ENCODE measurements at places on chromosomes 7 and 10. TPM values are rescaled to one million over a fixed set of nuclear protein-coding genes. Genes with fewer than 3 reads are reported as not detected.
A peak's percentile ranks its signal among the peaks of the same experiment; 100 is the strongest.

DNA sequence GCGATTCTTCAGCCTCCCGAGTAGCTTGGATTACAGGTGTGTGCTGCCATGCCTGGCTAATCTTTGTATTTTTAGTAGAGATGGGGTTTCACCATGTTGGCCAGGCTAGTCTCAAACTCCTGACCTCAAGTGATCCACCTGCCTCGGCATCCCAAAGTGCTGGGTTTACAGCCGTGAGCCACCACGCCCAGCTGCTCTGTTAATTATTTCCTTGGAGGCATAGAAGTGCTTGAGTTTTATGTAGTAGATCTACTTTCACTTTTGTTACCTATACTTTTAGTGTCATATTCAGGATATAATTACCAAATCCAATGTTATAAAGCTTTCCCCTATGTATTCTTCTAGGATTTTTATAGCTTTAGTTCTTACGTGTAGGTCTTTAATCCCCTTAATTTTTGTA, 1093.0 kb downstream of the GATA3 start:
- no peak for DNase-seq

DNA sequence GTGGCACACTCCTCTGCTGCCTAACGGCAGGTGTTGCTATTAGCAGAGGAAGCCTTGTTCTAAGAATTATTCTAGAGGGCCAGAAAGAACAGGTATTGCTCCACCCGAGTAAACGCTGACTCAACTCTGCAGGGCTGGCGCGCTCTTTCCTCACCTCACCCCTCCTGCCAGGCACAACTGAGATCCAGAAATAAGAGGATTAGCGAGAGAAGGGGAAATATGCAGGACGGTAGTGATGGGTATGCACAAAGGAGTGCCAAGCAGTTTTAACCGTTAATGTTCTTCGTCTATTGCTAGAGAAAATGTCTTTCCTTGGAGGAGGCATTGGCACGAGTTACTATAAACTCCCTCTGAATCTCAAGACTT, 369 bp upstream of the SCIN start:
- peak; percentile 72 for DNase-seq

GRCh38 chr10:46198516-46198915, 88.3 kb upstream of the ANTXRL start:
- DNase-seq, result no peak

DNA sequence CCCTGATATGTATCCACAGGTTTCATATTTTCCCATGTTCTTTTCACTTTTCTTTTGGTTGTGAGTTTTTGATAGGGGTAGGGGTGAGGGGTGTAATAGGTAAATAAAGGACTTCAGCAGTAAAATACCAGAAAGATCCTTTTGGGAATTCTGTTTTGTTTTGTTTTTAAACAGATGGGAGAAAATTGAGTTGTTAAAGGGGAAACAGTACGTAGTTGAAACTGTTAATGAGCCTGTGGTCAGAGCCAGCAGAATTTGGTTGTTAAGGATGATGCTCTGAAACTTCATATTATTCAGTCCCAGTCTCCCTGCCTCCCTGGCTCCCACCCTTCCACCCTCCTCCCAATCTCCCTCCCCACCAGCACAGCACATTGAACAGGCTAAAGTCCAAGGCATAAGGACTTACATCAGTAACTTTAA, 195.9 kb downstream of the CREB5 start:
- DNase-seq, result no peak

- DNase-seq, result no peak
These were observed 4.5 kb upstream of the NODAL start for GRCh38 chr10:70445718-70446657.

DNA sequence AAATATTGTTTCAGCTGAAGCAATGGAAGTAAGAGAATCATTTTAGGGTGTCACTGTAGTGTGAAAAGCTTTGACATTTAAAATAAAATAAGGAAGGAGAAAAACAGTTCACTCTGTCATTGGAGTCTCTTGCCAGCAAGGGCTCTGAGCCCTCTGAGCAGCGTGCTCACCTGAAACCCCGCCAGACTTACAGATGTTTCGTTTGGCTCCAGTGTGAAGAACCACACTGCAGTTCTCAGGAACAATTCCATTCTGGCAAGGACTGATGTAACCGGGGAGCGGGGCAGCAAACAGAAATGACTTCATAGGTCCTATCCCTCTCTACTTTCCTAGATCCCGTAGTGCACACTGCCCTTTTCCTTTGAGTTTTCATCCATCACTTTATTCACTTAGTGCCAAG, 164.3 kb downstream of the CELF2 start:
- DNase-seq, result no peak

DNA sequence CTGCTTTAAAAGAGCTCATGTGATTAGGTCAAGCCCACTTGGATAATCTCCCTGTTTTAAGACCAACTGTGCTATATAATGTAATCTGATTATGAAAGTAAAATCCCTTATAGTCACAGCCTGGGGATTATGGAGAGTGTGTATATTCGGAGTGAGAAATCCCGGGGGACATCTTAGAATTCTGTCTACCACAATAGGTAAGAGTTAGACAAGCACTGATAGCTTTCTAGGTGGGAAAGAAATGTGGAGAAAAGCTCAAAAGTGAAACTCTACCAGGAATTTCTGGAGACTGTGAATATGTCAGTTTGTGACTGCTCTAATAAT, 2.9 kb upstream of the VCL start:
- no peak for DNase-seq

DNA sequence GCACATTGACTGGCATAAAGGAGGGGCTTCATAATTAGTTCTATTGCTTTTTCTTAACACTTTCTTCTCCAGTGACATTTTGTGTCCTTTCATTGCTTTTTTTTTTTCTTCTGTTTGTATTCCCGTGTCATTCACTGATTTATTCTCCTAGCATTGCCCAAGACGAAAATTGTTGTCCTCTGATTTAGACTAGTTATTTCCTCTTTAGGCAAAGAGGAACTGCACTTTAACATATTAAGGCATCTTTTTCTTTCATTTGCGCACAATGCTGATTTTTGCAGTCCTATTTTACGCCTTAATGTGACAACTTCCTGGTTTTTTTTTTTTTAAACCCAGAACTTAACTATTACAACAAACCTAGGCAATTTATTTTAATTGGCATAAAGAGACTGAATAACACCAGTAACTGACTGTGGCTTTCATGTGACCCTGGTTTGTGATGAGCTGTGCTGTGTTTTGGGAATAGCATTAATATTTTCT, 39.7 kb downstream of the ARID5B start:
- no peak for DNase-seq

DNA sequence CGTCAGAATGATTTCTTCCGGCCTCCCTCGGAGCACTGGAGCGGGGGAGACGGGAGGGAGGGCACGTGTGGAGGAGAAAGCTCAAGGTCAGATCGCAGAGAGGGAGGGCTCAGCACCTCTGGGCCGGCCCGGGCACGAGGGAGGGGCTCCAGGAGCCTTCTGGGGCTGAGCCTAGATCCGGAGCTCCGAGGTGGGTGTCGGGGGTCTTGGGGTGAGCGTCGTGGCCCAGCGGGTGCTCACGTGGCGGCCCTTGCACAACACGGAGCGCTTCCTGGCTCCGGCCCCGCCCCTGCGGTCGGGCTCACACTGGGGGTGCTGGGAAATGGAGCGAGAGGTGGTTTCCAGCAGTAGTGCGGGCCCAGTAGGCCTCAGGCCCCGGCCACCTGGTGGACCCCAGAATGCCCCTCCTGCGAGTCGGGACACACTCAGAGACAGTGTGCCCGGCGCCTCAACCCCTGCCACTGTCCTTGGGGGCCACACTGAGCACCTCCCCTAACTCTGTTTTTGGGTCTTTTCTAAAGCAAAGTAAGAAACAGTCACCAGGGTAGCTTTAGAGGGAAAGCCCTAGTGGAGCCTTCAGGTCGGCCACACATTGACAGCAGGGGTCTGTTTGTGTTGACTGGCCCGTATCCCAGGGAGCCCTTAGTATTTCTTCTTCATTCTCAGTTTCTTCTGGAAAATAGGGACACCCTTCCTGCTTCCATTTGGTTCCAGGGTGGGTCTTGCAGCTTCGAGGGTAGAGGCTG, 798 bp downstream of the PPIF start:
- DNase-seq, result peak; percentile 89

- DNase-seq, result no peak
These were observed 66.5 kb upstream of the PRKG1 start for GRCh38 chr10:51007781-51008180.

DNA sequence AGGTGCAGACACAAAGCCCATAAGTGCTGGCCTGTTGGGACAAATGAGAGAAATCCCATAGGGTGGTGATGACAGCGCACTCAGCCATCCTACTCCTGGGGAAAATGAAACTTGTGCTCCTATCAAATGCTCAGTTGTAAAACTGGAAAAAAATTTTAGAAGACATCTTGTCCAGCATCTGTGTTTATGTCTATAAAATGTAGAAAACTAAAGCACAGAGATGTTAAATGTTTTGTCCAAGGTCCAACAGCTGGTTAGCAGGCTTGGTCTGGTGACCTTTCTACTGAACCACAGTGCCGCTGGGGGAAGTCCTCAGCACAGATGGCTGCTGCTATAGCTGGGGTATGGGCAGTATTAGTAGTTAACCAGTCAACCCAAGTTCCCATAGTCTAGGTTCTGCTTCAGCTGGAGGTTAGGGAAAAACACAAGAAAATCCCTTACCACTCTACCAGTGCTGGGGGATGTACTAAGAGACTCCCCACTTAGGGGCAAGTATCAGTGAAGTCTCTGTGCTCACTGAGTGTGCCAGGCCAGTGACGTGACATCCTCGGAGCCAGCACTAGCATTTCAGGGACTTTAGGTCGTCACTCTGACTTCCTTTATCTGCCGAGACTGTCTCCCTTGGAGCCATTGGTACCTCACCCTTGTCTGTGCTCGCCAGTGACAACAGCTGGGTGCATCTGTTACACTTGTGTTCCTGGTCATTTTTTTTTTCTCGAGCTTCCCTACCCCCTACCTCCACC, 1.9 kb downstream of the TSPAN33 start:
- DNase-seq, result no peak

- no peak for DNase-seq
These were observed 159.7 kb downstream of the RNF216 start for GRCh38 chr7:5621776-5622175.

GRCh38 chr7:135121868-135122267, 26.0 kb upstream of the TMEM140 start:
- DNase-seq, result no peak

- no peak for DNase-seq
These were observed 6.7 kb upstream of the POLR1F start for GRCh38 chr7:19715499-19715898.

GRCh38 chr7:114936471-114936870, 14.6 kb downstream of the MDFIC start:
- DNase-seq, result no peak

DNA sequence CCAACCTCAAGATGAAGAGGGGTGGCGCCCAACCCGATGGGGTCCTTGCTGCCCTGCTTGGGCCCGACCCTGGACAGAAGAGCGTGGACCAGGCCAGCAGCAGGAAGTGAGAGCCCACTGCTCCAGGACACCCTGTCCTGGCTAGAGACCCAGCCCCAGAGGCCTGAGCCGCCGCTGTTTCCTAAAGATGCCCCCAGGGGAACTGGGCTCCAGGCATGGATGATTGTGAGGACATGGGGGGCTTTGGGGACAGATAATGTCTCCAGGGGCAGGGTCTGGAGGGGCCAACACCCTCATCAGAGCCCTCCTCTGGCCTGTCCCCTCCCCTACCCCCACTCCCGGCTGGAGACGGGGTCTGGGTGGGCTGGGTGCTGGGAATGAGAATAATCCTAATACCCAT, 71.7 kb downstream of the MYL10 start:
- peak; percentile 29 for DNase-seq

DNA sequence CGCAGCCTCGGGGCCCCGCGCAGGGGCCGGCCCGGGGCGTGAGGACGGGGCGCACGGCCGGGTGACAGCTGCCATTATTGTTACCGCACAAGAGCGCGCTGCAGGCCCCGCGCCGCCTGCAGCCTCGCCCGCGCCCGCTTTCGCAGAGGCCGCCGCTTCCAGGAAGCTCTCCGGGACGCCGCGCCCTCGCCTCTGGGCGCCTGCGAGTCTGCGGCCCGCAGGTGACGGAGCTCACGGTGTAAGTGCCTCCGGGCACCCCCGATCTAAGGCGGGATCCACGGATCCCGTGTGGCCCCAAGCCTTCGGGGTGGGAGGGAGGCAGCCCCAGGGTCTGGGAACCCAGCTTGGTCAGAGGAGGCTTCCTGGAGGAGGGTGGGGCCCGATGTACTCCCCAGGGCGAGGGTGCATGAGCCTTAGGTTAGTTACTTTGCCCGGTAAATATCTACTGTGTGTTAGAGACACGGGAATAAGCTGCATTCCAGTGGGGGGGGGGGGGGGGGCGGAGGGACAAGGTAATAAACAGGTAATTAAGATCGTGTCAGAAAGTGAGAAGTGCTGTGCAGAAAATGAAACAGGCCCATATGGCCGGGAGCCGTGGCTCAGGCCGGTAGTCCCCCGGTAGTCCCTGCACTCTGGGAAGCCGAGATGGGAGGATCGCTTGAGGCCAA, 638 bp downstream of the IQCE start:
- no peak for DNase-seq

GRCh38 chr7:22563621-22564241, 63.7 kb upstream of the STEAP1B start:
- DNase-seq, result no peak

DNA sequence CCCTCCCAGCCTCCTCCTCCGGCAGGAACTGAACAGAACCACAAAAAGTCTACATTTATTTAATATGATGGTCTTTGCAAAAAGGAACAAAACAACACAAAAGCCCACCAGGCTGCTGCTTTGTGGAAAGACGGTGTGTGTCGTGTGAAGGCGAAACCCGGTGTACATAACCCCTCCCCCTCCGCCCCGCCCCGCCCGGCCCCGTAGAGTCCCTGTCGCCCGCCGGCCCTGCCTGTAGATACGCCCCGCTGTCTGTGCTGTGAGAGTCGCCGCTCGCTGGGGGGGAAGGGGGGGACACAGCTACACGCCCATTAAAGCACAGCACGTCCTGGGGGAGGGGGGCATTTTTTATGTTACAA, 83.3 kb downstream of the PAX2 start:
- no peak for DNase-seq

- no peak for DNase-seq
These were observed 12.7 kb downstream of the FBXW4 start for GRCh38 chr10:101682172-101682825.

DNA sequence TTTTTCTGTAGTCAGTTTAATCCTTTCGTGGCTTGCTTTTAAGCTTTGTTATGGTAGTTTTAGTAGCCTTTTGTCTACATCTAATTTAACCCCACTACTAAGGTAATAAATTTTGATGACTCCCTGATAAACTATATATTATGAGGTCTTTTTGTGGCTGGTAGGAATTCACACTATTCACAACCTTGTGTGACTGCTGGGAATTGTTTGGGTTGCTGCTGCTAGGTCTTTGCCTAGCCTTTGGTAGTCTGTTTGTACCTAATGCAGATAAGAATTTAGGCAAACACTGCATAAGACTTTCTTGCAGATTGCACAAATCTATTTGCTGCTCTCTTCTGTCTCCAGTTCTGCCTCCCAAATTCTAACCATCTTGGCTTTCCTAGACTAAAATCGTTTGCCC, 58.3 kb downstream of the SHOC2 start:
- DNase-seq, result no peak

GRCh38 chr10:131313377-131313776, 1.9 kb upstream of the TCERG1L start:
- no peak for DNase-seq

The COL1A2 gene
- total RNA-seq, result 231 TPM

The MACC1 gene
- 35.2 TPM for total RNA-seq

The AKR1C1 gene
- total RNA-seq, result 31.4 TPM

The CXCL12 gene
- total RNA-seq, result 73.1 TPM

The CLRN3 gene
- not detected for total RNA-seq

The ITGB8 gene
- total RNA-seq, result 48.5 TPM

The CCDC172 gene
- not detected for total RNA-seq

The NUTM2A gene
- total RNA-seq, result 1.5 TPM

The SLC39A12 gene
- 0.13 TPM for total RNA-seq

The SSC4D gene
- total RNA-seq, result 0.70 TPM

The ZNF680 gene
- total RNA-seq, result 24.2 TPM

The C10orf105 gene
- total RNA-seq, result 0.34 TPM

The CYP3A4 gene
- total RNA-seq, result not detected

The KLLN gene
- total RNA-seq, result 2.1 TPM
